ENCODE measurements at places on chromosomes 1 and 21.

DNA sequence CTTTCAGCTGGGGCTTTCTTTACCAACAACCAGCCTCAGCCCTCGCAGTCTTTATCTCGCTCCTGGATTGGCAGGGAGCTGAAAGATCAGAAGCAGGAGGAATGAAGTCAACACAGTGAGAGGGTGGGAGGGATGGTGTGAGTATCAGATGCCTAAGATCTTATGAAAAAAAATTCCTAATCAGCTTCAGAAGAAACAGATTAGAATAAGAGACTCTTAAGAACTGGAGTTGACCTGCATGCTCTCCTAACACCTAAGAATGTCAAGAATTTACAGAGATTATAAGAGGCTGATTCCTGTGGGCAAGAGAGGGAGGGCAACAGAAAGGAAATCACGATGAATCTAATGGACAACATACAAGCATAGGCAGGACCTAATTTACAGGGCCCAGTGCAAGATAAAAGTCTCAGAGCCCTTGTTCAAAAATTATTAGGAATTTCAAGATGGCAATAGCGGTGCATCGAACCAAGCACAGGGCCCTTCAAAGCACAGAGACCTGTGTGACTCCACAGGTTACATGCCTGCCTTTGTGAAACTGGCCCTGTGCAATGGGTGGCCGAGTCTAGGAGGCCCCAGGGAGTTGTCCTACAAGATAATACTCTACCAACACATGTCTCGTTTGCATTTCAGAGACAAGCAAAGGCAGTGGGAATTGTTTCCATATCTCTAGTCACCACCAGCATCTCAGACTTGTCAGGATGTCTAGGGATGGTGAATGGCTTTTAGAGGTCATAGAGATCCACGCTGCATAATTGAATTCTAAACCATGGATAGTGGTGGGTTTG, 65.3 kb upstream of the PPP2R5A start:
- DNase-seq, result no peak

DNA sequence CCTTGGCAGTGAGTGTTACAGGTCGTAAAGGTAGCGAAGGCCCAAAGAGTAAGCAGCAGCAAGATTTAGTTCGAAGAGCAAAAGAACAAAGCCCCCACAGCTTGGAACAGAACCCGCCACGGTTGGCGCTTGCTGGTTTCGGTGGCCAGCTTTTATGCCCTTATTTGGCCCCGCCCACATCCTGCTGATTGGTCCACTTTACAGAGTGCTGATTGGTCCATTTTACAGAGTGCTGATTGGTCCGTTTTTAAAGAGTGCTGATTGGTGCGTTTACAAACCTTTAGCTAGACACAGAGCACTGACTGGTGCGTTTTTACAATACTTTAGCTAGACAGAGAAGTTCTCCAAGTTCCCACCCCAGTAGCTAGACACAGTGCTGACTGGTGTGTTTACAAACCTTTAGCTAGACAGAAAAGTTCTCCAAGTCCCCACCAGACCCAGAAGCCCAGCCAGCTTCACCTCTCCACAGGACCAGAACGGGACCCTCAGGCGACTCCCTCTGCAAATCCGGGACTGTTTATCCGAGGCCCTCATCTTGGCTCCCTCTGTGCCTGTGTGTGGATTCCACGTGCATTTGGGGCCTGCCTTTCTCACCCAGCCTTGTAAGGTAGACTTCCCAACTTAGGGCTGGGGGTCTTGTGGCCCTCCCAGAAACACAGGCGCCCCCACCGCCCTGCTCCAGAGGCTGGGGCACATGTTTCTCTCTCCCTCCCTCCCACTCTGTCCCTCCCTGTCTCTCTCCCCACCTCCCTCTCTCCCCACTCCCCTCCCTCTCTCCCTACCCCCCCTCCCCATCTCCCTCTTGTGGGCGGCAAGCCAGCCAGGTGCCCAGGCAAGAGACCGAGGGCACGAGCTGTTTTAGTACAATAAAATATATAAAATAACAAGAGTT, 12.6 kb downstream of the FTCD start:
- no peak for DNase-seq

DNA sequence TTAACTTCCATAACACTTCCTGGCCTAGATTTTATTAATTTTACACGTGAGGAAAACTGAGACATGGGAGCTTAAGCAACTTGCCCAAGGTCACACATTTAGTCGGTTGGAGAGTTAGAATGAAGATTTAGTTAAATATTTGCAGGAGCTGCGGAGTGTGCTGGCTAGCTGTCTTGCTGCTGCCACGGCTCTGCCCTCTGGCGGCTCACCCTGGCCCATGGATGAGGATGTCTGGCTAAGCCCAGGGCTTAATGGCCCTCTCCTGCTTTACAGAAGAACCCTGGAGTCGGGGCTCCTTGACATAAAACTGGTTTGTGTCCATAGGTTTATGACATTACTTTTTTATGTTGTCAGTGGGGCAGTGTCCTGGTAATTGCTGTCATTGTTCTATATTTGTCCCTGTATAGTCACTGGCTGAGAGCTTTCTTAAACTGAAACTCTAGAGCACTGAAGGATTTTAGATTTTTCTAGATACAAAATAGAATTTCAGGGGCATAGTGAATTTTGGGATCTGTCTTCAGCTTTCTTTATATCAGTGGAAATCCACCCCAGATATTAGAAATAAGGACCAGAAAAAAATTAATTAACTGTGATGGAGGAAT, 88.9 kb upstream of the WLS start:
- DNase-seq, result no peak

DNA sequence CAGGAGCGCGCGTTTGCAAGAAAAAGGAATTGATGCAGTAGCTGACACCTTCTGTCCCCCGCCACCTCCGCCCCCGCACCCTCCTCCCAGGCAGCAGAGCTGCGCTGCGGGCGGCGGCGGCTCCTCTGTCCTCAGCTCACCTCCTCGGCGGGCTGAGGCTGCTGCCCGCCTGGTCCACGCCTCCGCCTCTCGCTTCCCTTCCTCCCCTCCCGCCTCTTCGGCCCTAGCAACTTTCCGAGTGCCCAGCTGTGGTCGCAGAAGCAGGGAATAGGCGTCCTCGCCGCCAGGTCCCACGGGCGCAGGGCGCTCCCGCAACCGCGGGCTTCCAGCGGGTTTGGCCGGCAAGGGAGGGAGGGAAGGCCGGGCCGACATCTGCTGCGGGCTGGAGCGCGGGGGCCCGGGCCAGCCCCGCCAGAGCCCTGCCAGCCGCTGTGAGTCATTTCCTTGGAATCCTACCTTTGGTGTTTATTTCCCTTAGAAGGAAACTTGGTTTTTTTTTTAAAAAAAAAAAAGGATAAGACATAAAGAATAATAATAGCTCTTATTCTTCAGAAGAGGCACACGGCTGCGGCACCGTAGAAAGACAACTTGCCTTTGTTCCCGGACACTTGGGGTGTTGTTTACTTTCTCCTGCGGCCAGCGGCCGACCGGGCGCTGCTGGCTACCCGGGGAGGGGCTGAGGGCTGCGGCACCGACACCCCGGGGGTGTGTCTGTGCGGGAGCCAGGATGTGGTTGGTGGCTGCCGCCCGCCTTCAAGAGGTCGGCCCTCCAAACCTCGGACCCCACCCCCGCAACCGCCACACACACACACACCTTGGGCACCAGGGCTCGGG, 1.1 kb downstream of the SERTAD4 start:
- peak; percentile 59 for DNase-seq

GRCh38 chr1:160607011-160607671, 27.8 kb upstream of the CD84 start:
- DNase-seq, result peak; percentile 45

DNA sequence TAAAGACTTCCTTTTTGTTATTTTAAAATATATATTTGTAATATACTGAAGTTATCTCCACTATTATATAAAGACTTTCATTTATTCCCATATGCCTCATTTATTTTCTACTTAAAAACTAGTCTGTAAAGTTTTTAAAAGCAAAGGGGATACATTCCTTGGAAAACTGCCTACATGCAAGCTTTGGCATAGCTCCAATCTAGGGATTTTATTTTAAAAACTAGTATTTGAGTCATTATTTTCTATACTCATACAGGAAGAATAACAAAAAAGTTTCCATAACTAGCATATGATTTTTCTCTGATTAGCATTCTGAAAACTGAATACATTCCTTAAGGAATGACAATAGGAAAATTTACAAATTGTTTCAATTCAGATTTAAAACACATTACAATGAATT, 88.9 kb downstream of the COL24A1 start:
- DNase-seq, result no peak

GRCh38 chr1:5692664-5693063, 299.6 kb downstream of the NPHP4 start:
- no peak for DNase-seq

DNA sequence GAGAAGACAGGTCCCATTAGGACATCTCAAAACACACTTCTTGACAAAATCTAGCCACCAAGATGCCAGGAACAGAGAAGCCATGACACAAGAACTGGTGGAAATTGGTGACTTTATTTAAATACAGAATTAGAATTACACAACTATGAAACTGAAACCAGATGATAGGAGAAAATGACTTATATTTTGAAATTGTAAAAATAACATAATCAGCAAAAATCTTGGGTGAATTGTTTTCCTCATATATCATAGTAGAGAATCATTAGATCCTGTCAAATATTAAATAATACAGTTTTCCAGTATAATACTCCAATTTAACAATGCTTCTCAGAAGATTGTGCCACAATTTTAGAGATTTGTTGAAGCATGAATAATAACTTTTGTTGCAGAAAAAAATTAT, 81.5 kb upstream of the MROH9 start:
- no peak for DNase-seq

GRCh38 chr1:115648717-115649691, 7.2 kb downstream of the VANGL1 start:
- no peak for DNase-seq

DNA sequence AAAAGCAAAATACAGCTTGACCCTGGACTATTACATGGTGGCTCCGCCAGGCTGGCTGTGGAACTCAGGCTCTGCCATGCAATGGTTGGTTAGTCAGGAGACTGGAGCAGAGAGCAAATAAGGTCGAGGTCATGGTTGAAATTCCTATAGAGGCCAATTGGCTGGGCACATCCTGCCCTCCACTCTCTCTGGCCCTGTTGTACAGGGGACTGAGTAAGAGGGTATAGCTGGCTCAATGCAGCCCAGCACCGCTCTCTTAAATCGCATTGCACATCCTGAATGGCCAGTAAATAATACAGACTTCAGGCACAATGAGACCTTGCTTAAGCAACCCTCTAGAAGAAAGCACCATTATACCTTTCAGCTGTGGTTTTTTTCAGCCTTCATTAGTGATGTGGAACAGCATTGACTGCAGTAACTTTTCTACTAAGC, 59.3 kb upstream of the PPP2R5A start:
- DNase-seq, result no peak

- DNase-seq, result no peak
Observed at GRCh38 chr1:163395790-163396189, 74.0 kb downstream of the NUF2 start.

GRCh38 chr1:236773919-236774318, 21.2 kb upstream of the MTR start:
- no peak for DNase-seq

GRCh38 chr1:56617141-56617540, 28.0 kb upstream of the PRKAA2 start:
- DNase-seq, result no peak

GRCh38 chr1:92909321-92909720, 51.9 kb downstream of the DIPK1A start:
- peak; percentile 34 for DNase-seq

DNA sequence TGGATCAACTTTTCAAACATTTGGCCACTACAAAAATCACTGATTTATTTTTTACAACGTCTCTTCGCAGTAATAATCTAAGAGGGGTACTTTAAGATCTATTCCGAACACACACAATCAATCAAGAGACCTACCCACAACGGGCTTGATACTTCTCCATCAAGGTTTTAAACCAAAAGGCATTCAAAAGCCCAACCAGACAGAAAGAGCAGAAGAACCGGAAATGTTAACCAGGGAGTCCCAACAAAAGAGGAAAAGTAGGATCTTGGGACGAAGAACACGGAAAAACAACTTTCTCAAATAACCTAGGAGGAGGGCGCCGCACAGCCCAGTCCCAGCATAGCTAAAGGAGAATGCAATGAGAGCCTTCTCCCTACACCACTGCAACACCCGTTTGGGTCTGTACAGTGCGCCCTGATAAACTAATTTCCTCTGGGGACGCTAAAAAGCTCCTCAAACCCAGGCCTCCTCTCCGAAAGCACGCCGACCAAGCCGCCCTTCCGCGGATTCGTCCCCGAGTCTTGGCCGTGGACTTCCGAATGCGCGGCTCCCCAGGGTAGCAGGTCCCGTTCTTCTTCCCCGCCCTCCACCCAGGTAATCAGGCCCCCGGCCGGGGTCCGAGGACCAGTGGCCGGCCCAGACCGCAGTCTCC, 623 bp downstream of the RPL22 start:
- DNase-seq, result no peak

- DNase-seq, result no peak
Observed at GRCh38 chr1:227901239-227901905, 46.4 kb downstream of the WNT9A start.

- DNase-seq, result no peak
Observed at GRCh38 chr1:217115404-217116380, 392.5 kb upstream of the ESRRG start.

DNA sequence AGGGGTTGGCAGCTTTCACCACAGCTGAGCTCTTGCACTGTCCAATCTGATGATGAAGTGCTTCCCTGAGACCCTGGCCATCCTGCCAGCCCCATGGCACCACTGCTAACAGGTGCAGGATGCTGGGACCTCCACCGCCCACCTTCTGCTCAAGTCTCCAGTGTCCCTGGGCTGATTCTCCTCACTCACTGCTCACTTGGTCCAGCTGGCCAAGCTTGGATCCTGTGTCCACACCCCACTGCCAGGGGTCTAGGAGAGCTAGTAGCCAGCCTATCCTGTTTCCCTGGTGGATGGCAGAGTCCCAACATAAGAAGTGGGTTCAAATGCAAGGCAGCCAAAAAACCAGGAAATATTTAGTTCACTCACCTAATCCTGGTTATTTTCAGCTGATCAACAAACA, 217.2 kb upstream of the IRF2BP2 start:
- no peak for DNase-seq

- peak; percentile 77 for DNase-seq
Observed at GRCh38 chr1:17632541-17633184, 93.2 kb downstream of the ARHGEF10L start.

GRCh38 chr1:236515443-236515958, 8.3 kb upstream of the LGALS8 start:
- DNase-seq, result no peak

- no peak for DNase-seq
Observed at GRCh38 chr1:24902471-24902891, 27.6 kb downstream of the RUNX3 start.

All from H54 (cell line).